ENCODE measurements at places on chromosomes 16 and 17.

DNA sequence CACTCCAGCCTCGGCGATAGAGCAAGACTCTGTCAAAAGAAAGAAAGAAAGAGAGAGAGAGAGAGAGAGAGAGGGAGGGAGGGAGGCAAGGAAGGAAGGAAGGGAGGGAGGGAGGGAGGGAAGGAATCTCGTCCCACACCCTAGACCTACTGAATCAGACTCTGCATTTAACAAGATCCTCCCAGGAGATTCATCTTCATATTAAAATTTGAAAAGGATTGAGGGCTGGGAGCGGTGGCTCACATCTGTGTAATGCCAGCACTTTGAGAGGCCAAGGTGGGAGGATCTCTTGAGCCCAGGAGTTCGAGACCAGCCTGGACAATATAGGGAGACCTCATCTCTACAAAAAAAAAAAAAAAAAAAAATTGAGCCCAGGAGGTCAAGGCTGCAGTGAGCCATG, 33.5 kb upstream of the NUFIP2 start:
- no peak for DNase-seq

GRCh38 chr17:16491703-16492612, at the start of gene LRRC75A:
Gene LRRC75A, minus strand, starts transcription at chr17:16492193. Its CDS starts 203 bp downstream, at chr17:16491990.
- peak; percentile 84 for DNase-seq

GRCh38 chr16:89549007-89549700, 11.3 kb upstream of the RPL13 start:
- no peak for DNase-seq

DNA sequence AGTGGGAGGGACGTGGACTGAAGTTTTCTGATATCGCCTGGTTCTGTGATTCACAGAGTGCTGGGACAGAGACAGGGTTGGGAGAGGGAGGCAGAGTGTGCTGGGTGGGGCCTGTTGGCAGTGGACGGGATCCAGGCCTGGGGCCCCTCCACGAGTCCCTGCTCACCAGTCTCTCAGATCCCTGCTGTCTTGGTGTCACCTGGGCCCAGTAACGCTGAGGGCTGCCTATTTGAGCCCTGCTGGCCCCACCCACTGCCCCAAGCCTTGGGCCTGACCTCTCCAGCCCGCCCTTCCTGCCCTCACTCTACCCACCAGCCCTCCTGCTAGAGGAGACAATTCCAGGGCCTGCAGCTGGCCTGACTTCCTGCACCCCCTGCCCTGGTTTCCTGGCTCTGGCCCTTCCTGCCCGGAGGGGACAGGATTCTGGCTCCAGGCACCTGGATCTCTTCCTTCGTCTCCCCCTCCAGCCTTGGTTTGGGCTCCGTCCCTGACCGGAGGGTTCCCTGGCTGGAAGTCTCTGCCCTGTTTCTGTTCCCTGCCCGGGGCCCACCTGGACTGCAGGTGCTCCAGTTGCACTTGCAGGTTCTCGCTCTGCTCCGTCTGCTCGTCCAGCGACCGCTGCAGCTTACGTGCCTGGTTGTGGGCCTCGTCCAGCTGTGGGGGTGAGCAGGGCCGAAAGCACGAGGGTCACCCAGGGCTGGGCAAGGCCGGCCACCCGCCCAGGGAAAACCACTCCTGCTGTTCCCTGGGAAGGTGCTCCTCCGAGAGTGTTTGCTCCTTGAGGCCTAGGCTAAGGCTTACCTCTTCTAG, 21.4 kb downstream of the CCDC102A start:
- no peak for DNase-seq

DNA sequence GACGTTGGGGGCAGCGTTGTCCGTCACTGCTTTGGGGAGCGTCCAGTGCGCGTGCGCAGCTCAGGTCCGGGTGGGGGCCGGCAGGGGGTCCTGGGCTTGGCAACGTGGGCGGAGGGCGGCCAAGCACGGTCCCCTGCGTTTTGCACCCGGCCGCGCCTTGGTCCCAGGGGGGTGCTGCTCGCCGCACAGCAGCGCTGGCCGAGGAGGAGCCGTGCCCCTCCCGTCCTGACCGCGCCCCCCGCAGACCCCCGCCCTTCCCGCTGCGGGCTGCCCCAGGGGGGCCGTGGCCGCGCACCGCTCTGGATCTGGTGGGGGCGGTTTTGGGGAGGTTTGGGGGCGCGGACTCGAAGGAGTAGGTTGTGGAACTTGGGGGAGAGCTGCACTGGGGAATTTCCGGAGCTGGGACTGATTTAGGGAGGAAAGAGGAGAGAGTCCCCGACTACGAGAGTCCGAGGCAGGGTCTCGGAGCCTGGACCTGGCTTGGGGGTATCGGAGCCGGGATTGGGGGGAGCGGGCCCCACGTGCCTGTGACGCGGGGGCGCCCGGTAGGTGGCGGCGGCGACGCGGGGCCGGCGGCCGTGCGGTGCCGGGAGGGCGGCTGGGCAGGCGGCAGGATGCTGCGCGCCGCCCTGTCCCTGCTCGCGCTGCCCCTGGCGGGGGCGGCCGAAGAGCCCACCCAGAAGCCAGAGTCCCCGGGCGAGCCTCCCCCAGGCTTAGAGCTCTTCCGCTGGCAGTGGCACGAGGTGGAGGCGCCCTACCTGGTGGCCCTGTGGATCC, at the start of gene SLC9A5:
Gene SLC9A5, plus strand, starts transcription at position 579 of the 777 bp plus-strand sequence. Its CDS starts 36 bp downstream, at position 615.
- DNase-seq, result no peak

GRCh38 chr17:60529806-60530205, 3.8 kb upstream of the APPBP2 start:
- no peak for DNase-seq

- no peak for DNase-seq
Measured at GRCh38 chr17:67557052-67557845, 160.5 kb upstream of the NOL11 start.

GRCh38 chr16:23006380-23006779, 142.9 kb downstream of the USP31 start:
- no peak for DNase-seq

- DNase-seq, result no peak
Measured at GRCh38 chr17:1123921-1124715, 55.7 kb downstream of the ABR start.

DNA sequence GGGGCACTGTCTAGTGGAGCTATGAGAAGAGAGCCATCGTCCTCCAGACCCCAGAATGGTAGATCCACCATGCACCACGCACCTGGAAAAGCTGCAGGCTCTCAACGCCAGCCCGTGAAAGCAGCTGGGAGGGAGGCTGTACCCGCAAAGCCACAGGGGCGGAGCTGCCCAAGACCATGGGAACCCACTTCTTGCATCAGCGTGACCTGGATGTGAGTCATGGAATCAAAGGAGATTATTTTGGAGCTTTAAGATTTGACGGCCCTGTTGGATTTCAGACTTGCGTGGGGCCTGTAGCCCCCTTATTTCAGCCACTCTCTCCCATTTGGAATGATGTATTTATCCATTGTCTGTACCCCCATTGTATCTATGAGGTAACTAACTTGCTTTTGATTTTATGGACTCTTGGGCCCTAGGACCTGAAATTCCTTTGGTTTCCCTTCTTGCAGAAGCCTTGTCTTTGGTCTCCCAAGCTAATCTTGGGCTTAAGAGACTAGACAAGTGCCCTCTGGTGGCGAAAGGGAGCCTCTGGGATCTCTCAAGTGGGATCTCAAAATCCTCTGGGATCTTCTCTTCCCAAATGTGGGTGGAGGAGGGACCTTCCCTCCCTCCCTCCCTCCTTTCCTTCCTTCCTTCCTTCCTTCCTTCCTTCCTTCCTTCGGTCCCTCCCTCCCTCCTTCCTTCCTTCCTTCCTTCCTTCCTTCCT, 58.2 kb upstream of the HAPSTR1 start:
- DNase-seq, result peak; percentile 63

DNA sequence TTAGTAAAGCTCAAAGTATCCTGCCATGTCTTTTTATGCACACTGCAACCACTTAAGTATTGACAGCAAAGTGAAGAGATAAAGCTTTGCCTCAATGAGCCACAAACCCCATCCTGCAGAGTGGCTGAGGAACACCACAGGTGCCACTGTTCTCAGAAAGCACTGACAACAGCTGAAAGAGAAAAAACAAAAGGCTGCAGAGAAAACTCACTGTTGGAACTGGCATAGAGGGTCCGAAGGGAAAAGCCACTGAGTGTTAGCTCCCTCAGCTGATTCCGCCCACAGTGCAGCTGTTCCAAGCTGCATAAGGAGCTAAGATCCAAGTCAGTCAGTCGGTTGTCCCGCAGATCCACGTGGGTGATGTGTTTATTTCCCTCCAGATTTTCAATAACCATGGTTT, 48.3 kb downstream of the PHLPP2 start:
- DNase-seq, result no peak

DNA sequence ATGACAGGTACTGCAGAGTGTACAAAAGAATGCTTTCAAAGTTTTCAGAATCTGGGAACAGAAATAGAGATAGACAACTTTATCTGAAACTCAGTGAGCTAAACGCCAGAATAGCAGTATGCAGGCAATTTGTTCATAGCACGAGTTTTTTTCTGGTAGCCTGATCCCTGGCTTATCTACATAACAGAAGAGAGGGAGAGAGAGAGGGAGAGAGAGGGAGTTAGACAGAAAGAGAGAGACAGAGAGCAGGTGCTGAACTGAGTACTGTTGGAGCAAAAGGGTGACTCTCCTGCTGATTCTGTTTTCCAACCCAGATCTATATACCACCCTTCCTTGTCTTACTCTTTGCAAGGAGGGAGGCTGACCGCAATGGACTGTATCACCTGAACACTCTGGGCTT, 388.0 kb upstream of the CA10 start:
- DNase-seq, result no peak

DNA sequence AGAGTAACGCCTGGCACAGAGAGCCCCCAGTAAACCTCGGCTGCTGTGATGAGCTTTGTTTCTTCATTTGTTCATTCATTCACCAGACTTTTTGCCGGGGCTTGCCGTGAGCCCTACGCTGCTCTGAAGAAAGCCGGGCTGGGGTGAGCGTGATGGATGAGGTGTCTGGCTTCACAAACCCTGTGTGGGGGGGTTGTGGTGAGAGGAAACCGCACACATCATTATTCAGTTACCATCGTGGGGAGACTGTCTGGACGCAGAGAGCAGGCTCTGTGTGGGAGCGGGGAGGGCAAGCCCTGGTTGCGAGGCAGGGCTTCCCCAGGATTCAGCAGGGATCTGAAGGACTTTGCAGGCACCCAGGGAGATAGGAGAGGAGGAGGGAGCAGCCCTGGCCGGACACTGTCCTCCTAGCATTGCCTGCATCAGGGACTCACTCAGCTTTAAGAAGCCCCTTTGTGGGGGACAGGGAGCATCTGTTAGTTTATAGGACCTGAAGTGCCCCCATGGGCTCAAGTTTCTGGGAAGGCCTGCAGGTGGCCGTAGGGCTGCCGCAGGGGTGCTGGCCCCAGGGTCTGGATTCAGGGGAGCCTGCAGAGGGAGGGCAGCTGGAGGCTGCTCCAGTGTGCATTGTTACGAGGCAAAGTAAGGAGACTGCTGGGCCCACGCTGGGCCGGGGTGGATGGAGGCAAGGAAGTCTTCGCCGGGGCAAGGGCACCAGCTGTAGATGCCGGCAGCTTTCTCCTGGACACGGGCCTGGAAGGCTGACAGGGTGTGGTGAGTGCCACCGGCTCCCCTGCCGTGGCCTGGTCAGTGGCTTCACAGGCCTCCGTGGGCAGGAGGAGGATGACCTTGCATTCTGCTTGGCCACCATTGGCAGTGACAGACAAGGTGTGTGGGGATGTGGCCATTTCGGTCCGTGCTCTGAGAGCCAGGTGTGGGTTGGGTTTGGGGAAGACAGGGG, 334.5 kb downstream of the SEC14L1 start:
- no peak for DNase-seq

- DNase-seq, result no peak
Measured at GRCh38 chr16:1366712-1367299, 15.1 kb downstream of the GNPTG start.

GRCh38 chr16:794853-795466, 5.6 kb downstream of the GNG13 start:
- DNase-seq, result no peak

GRCh38 chr16:62208934-62209333, 172.7 kb upstream of the CDH8 start:
- no peak for DNase-seq

DNA sequence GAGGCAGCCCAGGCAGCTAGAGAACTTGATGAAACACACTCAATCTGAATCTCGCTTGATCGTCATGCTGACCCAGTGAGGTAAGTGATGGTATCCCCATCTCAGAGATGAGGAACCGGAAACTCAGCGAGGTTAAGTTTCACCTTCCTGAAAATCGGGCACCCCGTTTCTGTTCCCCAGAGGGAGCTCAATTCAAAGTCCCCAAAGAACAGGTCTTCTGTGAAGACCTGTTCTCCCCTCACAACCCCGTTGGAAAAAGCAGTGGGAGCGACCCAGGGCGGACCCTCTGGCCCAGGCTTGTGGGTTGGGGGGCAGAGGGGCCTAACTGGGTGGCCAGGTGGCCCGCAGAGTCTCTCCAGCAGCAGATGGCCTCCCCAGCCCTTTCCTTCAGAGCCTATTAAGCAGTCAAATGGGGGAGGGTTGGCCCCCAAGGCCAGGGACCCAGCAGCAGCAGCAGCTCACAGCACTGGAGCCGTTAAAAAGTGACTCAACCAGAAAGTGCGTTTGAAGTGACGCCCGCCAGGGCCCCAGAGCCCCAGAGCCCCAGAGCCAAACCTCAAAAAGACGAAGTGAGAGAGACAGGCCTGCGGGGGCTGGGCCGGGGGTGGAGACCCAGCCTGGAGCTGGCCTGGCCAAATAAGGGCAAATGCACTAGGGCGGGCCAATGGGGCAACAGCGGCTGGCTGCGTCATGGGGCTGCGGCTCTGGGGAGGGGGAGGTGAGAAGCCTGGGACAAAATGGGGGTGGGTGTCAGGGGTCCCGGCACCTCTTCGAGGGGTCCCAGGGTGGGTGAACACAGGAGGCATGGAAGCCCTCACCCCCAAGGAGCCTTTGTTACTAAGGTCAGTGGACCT, 9.2 kb upstream of the TSPOAP1 start:
- peak; percentile 91 for DNase-seq

DNA sequence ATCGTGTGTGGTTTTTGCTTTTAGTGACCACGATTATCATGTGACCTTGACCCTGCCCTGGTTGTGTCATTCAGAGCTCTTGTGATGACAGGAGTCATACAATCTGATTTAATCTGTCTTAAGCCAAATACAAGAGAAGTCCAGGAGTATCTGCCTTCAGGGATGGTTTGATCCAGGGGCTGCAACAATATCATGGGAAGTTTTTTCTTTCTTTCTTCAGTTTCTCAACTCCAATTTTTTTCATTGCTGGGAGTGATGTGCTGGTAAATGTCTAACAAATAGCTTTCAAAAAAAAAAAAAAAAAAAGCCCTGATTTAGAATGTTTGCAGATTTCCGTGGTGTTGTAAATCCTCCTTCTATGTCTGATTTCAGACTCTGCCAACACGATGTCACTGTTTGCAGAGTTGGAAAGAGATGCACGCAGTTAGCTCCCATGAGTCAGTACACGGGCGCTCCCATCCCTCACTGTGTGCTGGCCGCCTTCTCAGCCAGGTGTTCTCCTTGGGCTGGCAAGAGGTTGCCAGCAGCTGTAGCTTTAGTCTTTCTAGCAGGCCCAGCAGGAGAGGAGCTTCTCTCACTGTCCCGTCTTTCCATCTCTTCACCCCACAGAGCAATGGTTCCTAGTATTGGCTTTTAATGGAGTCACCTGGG, 229.7 kb downstream of the SNX29 start:
- DNase-seq, result no peak
